Hair follicular keratinocyte (primary cell): ENCODE measurements at places on chromosomes 16 and 17. TPM values are rescaled to one million over a fixed set of nuclear protein-coding genes. Genes with fewer than 3 reads are reported as not detected.

The LIG3 gene
- 23.9 and 28.1 TPM in 2 replicates for total RNA-seq

The HIGD1B gene
- not detected in 2 replicates for total RNA-seq

The NATD1 gene
- total RNA-seq: 2.2 and 5.6 TPM in 2 replicates

The NOTUM gene
- total RNA-seq: not detected in 2 replicates

The TIMP2 gene
- 0.47 and 3.3 TPM in 2 replicates for total RNA-seq
